ENCODE measurements at places on chromosomes 1 and 21.

DNA sequence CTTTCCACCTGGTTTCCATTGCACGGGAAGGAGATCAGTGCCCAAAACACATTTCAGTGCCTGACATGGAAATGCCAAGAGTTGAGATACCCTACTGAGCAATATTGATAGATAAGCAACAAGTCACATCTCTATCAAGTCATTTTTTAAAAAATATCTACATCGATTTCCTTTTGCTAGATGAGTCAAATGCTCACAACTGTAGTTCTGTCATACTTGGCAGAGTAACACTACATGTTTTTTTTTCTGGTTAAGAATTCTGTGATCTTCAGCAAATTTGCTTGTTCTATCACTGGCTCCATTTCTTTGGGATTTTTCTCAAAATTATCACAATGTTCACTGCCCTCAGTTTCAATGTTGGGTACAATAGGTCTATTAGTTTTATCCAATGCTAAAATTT lies 145.4 kb downstream of the ZC3H11B start:
- DNase-seq = no peak

DNA sequence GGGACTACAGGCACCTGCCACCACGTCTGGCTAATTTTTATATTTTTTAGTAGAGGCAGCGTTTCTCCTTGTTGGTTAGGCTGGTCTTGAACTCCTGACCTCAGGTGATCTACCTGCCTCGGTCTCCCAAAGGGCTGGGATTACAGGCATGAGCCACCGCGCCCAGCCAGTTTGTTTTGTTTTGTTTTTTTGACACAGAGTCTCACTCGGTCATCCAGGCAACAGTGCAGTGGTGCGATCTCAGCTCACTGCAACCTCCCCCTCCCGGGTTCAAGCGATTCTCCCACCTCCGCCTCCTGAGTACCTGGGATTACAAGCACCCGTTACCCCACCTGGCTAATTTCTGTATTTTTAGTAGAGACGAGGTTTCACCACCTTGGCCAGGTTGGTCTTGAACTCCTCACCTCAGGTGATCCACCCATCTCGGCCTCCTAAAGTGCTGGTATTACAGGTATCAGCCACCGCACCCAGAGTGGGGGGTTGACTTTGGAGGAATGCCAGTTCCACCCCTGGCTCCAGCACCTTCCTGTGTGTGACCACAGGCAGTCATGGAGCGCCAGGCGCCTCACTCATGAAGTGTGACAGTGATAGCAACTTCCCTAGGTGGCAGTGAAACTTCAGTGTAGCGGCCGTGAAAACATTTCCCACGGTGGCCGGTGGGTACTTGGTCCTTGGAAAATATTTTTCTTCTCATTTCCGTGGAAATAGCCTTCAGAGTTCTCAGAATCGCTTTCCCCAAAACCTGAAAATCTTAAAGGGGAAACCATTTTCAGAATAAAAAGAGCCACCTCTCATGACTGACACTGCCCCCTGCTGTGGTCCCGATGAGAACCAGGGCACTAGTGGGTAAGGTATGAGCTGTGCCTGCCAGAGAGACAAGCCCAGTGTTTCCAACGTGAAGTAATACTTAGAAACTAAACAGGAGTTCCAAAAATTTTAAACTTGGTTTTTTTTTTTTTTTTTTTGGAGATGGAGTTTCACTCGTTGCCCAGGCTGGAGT lies 48.6 kb downstream of the WDR4 start:
- DNase-seq = no peak

- peak; percentile 42 for DNase-seq
These were observed 101.9 kb downstream of the PRRX1 start for GRCh38 chr1:170765712-170766330.

DNA sequence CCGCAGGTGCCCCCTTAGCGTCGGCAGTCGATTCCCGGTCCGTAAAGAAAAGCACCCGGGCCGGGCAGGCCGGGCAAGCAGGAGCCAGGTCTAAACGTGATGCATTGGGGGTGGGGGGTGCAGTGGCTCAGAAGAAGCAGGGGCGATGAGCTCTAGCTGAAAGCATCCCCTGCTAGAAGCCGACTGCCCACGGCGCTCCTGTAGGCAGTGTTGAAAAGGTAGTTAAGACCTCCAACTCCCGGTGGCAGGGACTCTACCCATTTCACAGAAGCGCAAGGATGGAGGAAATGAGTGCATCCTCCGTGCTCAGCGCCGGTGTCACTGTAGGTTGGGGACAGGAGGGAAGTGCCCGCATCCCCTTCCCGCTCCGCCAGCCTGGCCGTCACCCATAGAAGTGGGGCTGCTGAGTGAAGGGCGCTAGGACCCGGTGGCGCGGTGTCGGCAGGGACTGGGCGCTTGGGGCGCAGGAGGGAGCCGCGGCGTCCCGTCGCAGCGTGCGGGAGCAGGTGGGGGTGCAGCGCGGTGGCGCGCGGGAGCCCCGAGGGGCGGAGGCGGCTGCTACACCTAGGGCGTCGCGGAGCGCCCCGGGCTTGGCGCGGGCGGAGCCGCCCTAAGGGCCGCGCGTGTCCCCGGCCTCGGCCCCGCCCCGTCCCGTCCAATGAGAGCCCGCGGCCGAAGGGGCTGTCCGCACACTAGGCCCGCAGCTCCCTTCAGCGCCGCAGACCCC lies at the start of gene WNT2B:
Gene WNT2B, plus strand, starts transcription at position 688 of the 727 bp plus-strand sequence. CDS start 298 bp downstream, outside the sequence.
- DNase-seq = no peak

DNA sequence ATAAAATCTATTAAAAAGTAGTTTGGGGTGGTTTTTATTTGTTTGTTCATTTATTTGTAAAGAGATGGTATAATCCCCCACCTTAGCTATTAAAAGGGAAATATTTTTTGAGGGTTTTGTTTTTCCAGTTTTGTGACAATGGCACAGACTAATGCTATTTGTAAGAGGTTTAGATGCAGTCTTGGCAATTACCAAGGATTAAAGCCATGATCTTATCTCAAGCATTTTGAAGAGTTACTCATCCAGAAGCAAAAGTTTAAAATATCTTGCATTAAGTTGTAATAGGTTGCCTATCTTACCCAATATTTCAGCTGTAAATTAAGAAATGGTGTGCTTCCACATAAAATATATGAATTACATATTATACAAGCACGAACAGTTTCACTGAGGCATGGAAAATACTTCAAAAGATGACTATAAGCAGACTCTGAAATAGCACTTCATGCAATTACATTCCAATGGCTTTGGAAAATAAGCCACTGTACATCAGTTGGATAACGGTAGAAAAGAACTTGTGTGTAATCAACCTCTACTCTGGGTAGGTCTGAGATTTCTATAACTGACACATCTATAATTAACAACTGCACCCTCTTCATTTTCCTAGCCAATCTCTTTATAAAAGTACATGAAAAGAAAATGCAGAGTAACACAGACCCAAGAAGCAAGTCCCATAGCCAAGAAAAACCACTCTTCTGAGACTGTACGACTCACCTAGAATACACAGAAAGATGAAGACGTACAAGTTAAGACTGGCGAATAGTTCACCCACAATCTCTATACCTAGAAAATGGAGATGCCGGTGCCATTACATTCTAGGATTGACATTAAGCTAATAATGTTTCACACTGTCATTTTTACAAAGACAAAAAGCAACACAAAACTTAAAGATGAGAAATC lies 95.2 kb downstream of the PTPN14 start:
- no peak for DNase-seq

GRCh38 chr1:19964542-19964941 lies 14.9 kb downstream of the PLA2G2A start:
- no peak for DNase-seq

- no peak for DNase-seq
These were observed 25.2 kb downstream of the NKAIN1 start for GRCh38 chr1:31214316-31215064.

GRCh38 chr1:211538287-211538686 lies 40.7 kb downstream of the SLC30A1 start:
- no peak for DNase-seq

- DNase-seq = no peak
These were observed 407.0 kb downstream of the AMY1C start for GRCh38 chr1:104156738-104157137.

GRCh38 chr1:184033711-184034167 lies 3.8 kb downstream of the COLGALT2 start:
- peak; percentile 74 for DNase-seq

DNA sequence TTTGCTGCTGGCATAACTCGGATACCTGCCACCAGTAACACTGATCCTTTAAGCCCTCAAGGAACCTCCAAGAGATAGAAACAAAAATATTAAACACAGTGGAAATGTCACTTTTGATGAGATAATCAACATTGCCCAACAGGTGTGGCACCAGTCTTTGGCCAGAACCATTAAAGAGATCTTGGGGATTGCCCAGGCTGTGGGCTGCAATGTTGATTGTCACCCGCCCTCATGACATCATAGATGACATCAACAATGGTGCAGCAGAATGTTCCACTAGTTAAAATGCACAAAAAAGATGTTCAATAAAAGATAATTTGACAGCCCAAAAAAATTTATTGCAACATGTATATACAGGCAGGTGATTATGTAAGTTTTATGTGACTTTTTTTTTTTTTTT lies 20.2 kb upstream of the ZMYM1 start:
- no peak for DNase-seq

- DNase-seq = no peak
These were observed 7.9 kb downstream of the PGBD2 start for GRCh38 chr1:248913933-248914332.

- DNase-seq = no peak
These were observed 34.9 kb downstream of the ST6GALNAC3 start for GRCh38 chr1:76109404-76109803.

DNA sequence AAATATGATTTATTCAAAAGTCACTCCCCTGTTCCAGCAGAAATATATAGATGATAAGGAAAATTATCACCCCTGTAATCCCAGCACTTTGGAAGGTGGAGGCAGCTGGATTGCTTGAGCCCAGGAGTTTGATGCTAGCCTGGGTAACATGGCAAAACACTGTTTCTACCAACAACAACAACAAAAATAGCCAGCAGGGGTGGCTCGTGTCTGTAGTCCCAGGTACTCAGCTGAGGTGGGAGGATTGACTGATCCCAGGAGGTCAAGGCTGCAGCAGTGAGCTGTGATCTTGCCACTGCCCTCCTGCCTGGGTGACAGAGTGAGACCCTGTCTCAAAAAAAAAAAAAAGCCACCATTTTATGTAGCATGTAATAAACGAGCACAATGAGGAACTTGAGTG lies 1546.5 kb downstream of the NCAM2 start:
- DNase-seq = no peak

DNA sequence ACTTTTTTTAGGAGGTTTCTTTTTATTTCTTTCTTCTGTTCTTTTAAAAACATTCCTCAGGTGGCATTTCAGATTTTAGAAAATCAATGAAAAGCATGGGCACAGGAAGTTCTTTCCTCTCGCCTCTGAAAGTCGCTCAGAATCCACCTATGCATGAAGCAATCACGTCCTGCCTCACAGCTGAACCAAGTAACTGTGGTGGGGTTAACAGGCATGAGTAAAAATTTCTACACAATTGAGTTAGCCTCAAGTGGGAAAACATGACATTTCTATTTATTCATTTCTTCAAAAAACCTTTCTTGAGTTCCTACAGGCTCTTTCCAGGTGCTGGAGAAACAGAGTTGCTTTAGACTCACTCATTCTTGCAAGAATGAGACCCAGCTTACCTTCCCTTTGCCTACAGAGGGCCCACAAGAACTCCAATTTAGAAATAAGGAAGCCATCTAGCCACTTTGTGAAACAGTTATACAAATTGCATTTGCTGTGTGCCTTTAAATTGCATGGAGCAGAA lies 508.9 kb upstream of the PKN2 start:
- DNase-seq = no peak

GRCh38 chr1:241356187-241356518 lies 852 bp downstream of the RGS7 start:
- DNase-seq = no peak

DNA sequence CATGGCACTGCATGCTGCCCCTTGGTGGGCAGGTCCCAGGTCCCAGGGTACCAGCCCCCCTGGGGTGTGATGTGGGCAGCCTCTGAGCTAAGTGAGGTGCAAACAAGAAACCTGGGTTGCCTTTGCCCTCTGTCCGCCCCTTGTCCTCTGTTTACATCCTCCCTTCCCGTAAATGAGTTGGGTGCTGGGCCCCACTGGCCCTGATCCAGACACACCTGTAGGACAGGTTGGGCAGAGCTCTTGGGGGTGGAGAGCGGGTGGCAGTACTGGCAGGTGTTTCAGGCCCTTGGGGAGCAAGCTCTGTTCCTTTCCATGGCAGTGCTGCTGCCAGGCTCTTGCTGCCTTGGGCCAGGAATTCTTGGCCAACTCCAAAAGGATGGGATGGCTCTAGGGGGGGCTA lies 35.8 kb downstream of the ELF3 start:
- DNase-seq = no peak

- DNase-seq = no peak
These were observed 252.3 kb downstream of the FMN2 start for GRCh38 chr1:240343966-240344365.

DNA sequence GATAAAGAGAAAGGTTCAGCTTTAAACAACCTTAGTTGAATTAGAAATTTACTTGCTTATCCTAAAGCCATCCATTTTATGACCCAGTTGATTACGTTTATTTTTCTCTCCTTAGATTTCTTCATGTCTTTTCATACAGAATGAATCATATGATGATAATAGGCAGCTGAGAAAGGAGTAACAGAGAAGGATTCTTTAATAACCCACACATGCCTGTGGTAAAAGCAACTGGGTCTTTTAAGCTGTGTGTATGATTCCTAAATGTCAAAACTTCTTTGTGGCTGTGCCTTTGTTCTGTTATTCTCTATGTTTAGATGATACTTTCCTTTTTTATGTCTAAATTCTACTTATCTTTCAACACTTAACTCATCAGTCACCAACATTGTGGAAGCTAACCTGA lies 626.5 kb downstream of the NCAM2 start:
- peak; percentile 8 for DNase-seq

DNA sequence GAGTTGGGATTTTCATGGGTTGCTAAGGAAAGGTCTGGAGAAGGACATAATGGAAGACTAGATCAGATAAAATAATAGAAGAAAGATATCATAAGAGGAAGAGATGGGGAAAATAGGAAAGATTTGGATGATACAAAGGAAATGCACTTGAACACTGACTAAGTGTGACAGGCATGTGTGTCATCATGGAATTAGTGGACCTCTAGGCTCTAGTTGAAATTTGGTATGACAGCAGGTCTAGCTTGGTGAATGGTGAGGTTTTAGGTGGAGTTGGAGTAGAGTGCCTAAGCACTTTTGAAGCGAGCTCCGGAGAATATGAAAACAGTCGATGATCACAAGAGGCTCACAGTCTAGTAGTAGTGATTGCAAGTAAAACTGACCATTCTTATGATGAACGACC lies 73.0 kb upstream of the PTGS2 start:
- peak; percentile 51 for DNase-seq
